Ureter (tissue), 1 donor: ENCODE measurements at places on chromosomes 6 and 20.

GRCh38 chr6:81450180-81450579 is 302.3 kb downstream of the TENT5A start:
- no peak for DNase-seq

GRCh38 chr6:131065112-131065823 is 2.2 kb upstream of the EPB41L2 start:
- DNase-seq = no peak

- no peak for DNase-seq
These were observed 75.7 kb upstream of the BHLHE23 start for GRCh38 chr20:63082308-63082938.

- no peak for DNase-seq
These were observed 335.7 kb downstream of the NRN1 start for GRCh38 chr6:5670811-5671561.

GRCh38 chr6:133764008-133764753 is 124.7 kb upstream of the TCF21 start:
- DNase-seq = no peak

- no peak for DNase-seq
These were observed 8.9 kb downstream of the REM1 start for GRCh38 chr20:31484001-31484400.

- DNase-seq = no peak
These were observed 253.0 kb downstream of the RNF144B start for GRCh38 chr6:18640134-18640533.

DNA sequence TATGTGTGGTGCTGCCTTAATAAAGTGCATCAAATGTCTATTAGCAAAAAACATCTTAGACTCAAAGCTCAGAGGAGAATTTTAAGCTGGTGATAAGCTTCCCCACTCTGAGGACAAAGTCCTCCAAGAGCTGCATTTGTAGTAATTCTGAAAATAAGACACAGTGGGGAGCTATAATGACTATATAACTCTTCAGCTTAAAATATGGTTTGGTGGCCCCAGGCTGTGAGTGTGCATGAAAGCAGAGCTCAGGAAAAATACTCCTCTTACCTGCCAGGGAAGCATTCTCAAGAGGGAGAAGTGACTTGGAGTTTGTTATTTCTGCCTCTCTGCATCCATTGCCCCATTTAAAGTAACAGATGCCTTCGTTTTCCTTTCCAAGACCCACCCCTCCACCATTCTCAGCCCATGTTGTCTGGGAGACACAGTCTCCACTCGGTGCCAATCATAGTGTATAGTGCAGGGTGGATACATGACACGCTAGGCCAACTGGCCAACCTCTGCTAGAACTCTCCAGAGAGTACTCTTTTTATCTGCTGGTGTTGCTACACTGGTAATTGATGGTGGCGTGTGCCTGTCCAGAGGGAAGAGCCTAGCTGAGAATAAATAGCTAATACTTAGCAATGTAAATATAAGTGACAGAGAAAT is 229.2 kb downstream of the PHF3 start:
- no peak for DNase-seq

GRCh38 chr6:3391902-3392458 is 64.9 kb downstream of the SLC22A23 start:
- no peak for DNase-seq

GRCh38 chr6:44843734-44844133 is 456.2 kb downstream of the CDC5L start:
- no peak for DNase-seq

GRCh38 chr6:50804283-50804682 is 14.4 kb upstream of the TFAP2B start:
- no peak for DNase-seq

GRCh38 chr6:122154912-122155575 is 244.4 kb upstream of the HSF2 start:
- DNase-seq = no peak

DNA sequence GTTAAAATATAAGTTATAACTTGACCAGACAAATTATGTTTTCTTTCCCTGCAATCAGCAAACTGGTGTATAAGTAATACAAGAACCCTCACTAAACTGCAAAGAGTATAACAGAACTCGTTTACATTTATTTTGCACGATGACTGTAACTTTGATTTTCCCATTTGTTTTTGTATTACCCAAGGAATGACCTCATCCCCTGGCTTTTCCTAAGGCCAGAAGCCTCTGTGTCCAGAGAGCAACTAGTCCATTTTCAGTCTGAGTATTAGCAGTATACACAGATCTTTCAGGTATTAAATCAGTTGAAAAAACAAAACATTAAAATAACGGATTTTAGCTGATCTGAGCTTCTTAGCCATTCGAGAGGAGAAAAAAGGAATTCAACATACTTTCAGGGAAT is 17.2 kb downstream of the COL19A1 start:
- no peak for DNase-seq

- no peak for DNase-seq
These were observed 13.4 kb upstream of the BNIP5 start for GRCh38 chr6:36350082-36350481.

- peak; percentile 68 for DNase-seq
These were observed 3.1 kb upstream of the CABLES2 start for GRCh38 chr20:62409931-62410745.

GRCh38 chr20:672963-673602 is 2.5 kb downstream of the SCRT2 start:
- no peak for DNase-seq

- no peak for DNase-seq
These were observed 107.8 kb downstream of the SMLR1 start for GRCh38 chr6:130934848-130935585.

GRCh38 chr6:119173249-119174084 is 95.0 kb upstream of the FAM184A start:
- DNase-seq = no peak

- no peak for DNase-seq
These were observed 22.9 kb downstream of the ADTRP start for GRCh38 chr6:11755725-11756124.

DNA sequence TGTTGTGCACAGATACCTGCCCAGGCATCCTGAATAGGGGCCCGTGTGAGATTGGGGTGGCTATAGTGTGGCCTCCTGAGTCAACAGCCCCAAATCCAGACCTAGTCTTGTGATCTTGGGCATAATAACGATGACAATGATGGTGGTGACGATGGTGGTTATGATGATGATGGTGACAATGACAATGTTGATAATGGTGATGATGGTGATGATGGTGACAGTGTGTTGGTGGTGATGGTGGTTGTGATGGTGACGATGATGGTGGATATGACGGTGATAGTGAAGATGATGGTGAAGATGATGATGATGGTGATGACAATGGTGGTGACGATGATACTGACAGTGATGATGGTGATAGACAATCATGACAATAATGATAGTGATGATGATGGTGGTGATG is 5.1 kb upstream of the RPS21 start:
- no peak for DNase-seq

GRCh38 chr6:133179481-133179880 is 61.7 kb upstream of the EYA4 start:
- no peak for DNase-seq

- DNase-seq = no peak
These were observed 94.9 kb downstream of the JARID2 start for GRCh38 chr6:15340775-15341174.

DNA sequence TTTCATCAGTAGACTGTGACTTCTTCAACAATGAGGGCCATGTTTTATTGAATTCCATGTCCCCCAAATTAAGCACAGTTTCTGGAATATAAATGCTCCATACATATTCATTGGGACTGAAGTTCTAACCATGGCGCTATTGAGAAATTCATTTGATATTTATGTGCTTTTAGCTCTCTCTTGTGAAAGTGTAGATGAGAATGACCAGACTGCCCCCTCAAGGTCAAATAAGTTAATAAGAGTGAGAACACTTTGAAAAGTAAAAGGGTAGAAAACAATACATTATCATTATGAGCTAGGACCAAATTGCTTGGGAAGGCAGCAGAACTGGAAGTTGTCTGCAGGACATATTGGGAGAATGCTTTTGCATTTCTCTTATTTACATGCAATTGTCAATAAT is 597.9 kb downstream of the EPM2A start:
- DNase-seq = no peak

- DNase-seq = no peak
These were observed 552.7 kb downstream of the NKAIN2 start for GRCh38 chr6:124356276-124356810.

DNA sequence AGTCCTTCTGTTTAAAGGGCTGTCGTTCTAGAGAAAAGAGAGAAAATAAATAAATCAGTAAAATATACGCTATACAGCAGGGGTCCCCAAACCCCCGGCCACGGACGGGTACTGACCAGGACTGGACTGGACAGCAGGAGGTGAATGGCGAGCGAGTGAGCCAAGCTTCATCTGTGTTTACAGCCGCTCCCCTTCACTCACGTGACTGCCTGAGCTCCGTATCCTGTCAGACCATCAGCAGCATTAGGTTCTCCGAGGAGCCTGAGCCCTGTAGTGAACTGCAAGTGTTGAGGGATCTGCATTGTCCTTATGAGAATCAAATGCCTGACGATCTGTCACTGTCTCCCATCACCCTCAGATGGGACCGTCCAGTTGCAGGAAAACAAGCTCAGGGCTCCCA is 76.5 kb downstream of the ZNF217 start:
- DNase-seq = no peak

DNA sequence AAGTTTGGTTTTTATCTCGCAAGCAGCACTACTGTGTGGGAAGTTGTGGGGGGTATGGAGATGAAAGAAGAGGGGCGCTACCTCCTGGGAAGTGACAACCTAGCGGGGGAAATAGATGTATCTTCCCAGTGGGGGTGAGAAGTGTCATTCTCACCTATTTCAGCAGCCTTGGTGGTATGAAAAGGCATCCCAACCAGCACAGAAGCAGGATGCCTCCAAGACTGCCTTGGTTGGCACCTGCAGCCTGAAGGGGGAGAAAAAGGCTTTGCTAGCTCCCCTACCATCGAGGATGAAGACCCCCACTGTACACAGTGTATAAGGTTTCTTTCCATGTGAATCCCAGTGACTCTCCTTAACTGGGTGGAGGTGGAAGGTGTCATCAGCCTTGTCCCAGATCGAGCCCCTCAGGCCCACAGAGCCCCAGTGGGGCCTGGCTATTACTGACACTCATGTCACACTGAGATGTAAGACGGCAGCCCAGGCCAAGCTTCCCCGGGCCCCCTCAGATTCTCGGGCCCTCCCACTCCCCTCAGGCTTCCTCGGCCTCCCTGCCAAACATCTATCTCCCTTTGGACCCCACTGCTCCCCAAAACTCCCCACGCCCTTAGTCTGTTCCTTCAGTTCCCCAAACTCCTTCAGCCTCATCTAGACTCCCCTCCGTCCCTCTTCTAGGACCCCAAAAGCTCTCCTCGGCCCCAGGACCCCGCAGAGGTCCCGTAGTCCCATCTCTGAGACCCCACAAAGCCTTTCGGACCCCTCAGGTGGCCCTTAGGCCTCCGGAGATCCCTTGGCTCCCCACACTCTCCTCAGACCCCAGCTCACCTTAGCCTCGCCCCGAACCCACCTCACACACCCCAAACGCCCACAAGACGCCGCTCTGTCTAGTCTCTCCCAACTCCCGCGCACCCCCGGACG is 688 bp downstream of the COMMD7 start:
- no peak for DNase-seq

- no peak for DNase-seq
These were observed 169.7 kb downstream of the HAO1 start for GRCh38 chr20:7770578-7770977.

DNA sequence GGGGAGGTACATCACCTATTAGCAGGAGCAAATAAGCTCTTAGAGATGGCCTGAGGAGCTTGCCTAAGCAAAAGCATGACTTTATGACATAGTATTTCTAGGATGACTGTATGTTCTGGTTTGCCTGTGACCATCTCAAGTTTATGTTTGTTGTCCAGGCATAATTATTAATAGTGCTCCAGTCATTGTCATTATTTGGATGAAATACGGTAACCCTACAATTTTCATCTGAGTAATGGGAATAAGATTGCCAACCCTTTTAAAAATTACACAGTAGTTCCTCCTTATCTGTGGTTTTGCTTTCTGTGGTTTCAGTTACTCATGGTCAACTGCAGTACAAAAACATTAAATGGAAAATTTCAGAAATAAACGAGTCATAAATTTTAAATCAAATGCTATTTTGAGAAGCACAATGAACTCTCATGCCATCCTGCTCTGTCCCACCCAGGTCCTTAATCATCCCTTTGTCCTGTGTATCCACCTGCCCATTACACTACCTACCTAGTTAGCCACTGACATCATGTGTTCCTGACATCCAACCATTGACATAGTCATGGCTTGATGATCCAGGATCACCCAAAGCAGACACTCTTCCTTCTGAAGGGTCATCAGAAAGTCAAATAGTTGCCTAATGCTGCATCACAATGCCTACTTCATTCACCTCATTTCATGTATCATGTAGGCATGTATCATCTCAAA is 27.0 kb upstream of the TFB1M start:
- no peak for DNase-seq

GRCh38 chr20:24698189-24698588 is 228.8 kb downstream of the SYNDIG1 start:
- DNase-seq = no peak

DNA sequence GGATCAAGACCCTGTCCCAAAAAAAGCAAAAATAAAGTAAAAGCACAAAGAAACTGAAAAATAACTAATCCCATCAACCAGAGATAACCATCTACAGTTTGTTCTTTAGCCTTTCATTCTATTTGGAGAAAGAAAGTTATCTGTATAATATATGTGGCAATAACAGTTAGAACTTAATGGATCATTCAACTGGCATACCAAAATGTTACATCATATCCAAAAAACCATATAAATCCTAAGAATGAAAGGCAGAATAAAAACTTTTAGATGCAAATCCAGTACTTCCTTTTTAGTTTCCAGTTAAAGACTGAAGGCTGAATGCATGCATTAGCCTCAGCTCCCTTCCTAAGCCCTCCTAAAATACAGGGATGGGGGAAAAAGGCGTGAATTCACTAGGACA is 25.2 kb downstream of the ILRUN start:
- no peak for DNase-seq

GRCh38 chr6:34736823-34737222 is 20.5 kb upstream of the SNRPC start:
- no peak for DNase-seq

DNA sequence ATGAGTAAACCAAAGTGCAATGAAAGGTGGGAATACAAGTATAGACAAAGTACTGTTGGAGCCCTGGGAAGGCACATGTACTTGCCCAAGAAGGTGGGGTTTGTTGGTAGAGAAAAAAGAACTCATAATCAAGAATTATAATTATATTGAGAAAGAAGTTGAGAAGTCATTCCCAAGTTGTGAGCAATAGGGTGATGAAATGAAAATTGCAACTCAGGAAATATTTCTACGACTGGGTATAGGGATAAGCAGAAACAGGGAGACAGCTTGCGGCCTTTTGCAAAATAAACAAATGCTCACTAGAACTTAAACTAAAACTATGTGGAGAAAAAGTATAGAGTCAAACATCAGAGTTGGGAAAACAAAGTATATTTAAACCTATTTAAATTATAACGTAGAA is 250.7 kb upstream of the FAM83B start:
- DNase-seq = no peak
